ENCODE measurements at places on chromosomes 2 and 18. TPM values are rescaled to one million over a fixed set of nuclear protein-coding genes. Genes with fewer than 3 reads are reported as not detected.
A peak's percentile ranks its signal among the peaks of the same experiment; 100 is the strongest.

DNA sequence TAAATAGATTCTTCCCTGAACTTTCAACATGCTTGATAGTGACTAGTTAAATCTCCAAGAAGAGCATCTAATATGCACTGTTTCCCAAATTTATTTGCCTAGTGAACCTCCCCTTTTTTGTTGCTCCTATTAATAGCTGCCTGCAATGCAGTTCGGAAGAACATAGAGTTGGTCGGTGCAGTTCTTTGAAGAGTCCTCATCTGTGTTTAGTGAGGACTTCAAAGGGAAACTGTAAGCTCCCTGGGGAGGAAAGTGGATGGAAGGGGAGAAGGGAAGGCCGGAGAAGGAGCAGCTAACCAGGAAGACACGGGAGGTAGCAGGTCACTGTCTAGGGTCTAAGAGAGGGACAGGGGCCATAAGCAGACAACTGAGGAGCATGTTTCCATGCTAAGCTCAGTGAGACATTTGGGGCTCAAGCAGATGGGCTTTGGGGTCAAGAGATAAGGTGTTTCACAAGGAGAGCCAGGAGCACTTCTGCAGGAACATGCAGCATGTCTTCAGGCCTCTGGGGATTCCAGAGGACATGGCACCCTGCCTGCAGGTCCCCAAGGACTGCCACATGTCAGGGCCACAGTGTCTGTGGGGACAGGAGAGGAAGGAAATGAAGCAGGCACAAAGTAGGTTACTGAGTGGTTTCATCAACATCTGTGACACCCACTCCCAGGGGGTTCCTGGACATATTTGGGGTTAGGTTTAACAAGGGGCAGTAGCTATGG, 48.7 kb upstream of the ANXA4 start:
- DNase-seq: no peak

SMAD7 gene
- total RNA-seq: 23.3 TPM

CXCR4 gene
- 10.6 TPM for total RNA-seq

DNA sequence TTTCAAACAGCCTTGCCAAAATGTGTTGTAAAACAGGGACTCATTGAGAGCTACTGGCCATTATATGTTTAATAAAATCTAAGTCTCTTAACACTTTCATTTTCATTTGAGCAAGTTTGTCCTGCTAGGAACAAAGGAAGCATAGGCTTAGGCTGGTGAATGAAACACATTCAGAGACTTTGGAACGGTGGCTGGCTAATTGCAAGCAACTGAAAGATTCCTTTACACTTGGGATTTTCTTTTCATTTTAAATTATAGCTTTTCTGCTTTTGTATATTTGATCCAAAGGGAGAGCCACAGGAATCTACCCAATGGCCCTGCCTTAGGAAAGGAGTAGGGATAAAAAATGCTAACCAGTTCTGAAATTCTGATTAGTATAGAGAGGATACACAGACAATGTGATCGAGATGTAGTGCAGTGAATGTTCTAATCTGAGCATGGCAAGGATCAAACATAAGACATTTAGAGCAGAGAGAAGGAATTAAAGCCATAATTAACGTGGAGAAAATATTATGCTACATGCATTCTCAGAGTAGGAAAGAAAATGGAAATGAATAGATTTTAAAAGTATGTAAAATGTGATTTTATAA, 911.4 kb upstream of the SLC39A10 start:
- DNase-seq: no peak

CAMKMT gene
- 18.4 TPM for total RNA-seq

RGPD6 gene
- 63.3 TPM for total RNA-seq

- no peak for DNase-seq
Measured at GRCh38 chr2:139924070-139924469, 1143.9 kb upstream of the NXPH2 start.

DNA sequence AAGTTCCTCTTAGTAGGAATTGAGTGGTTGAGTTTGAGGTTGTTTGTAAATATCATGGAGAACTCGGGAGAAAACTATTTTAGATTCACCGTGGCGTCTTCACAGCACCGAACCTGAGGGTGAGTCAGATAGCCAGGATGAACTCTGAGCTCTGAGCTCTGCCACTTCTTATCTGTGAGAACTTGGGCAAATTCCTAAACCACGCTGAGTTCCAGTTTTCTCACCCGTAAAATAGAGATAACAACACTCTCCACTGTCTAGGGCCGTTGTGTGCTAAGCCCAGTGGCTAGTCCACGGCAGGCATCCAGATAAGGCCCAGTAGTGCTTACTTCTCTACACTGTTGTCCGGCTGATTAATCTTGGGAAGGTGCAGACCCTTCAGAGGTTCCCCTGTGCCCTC, 7.0 kb downstream of the KIF5C start:
- no peak for DNase-seq

ALPG gene
- total RNA-seq: not detected

DNA sequence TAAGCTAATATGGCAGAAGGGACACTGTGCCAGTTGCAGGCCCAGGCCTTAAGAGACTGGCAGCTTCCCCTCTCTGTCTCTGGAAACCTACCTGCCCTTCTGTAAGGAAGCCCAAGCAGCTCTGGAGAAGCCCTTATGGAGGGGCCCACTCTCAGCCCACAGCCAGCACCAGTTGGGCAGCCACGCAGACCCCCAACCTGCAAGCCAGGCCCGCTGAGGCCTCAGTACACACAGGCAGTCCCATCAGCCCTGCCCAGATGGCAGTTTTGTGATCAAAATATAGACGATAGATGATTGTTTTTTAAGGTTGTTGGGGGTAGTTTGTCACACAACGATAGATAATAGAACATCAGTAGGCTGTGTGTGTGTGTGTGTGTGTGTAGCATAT, 36.8 kb upstream of the ALPP start:
- no peak for DNase-seq

- DNase-seq: peak; percentile 63
Measured at GRCh38 chr18:62957885-62958472, 242.6 kb downstream of the PHLPP1 start.

GRCh38 chr2:72917138-72917876, at the start of gene EMX1:
Gene EMX1 (plus strand): TSS chr2:72917519. CDS start chr2:72917853, 334 bp downstream.
- DNase-seq: peak; percentile 82

CRYGD gene
- not detected for total RNA-seq

DNA sequence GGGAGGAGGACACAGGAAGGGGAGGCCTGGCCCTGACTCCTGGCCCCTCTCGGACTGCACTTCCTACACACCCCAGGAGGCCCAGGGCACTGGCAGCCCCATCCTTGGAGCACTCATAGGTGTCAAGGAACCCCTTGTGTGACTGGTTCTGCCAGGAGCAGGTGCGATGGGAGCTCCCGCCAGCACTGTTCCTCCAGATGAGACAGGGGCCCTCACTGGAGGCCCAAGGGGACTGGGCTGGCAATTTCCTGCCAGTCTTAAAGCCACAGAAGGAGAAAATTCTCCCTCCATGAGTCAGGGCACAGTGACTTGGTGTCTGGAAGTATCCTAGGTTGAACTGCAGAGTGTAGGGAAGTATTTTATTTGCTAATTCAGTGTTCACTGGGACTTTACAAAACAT, 42.8 kb upstream of the MAL start:
- no peak for DNase-seq

PLEKHA3 gene
- total RNA-seq: 6.5 TPM

DNA sequence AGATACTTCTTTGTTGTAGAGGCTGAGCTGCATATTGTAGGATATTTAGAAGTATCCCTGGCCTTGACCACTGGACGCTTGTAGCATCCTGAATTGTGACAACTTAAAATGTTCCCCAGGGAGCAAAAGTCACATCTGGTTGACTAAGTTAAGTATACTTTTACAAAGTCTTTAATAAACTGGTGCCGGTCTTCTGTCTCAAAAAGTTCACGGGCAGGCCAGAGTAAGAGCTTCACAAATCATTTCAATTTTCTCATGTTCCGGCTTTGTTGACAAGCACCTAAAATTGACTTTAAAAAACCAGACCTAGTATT, 18.4 kb downstream of the ATP8B1 start:
- DNase-seq: no peak

GRCh38 chr2:203301667-203302066, 26.5 kb upstream of the ABI2 start:
- no peak for DNase-seq

GRCh38 chr18:45664824-45665763, 49.8 kb downstream of the SLC14A2 start:
- peak; percentile 68 for DNase-seq

- no peak for DNase-seq
Measured at GRCh38 chr2:96685577-96686459, 43.3 kb downstream of the FER1L5 start.

GRCh38 chr18:57436965-57437333, 1.8 kb downstream of the ONECUT2 start:
- DNase-seq: no peak

DNA sequence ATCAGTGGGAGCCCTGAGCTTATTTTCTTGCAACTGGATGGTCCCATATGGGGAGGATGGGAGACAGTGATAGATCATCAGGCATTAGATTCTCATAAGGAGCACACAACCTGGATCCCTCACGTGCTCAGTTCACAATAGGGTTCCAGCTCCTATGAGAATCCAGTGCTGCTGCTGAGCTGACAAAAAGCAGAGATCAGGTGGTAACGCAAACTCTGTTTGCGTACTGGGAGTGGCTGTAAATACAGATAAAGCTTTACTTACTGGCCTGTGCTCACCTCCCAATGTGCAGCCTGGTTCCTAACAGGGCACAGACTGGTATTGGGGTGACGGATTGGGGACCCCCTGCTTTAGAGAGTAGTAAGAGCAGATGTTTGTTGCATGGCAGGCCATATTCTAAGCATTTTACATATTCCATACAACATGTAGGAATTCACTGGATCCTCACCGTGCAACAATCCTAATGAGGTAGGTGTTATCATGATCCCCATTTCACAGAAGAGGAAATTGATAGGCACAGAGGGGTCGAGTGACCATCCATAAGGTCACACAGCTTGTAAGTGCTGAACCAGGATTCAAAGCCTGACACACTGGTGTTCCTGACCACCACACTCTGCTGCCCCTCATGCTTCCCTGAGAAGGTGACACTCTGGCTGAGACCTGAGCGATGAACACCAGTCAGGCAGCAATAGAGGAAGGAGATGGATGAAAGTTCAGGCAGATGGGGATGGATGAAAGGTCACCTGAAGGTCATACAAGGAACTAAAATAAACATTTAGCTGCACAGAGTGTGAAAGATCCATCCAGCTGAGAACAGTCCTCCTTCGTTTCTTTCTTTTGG, 15.7 kb upstream of the MAT2A start:
- no peak for DNase-seq

DNA sequence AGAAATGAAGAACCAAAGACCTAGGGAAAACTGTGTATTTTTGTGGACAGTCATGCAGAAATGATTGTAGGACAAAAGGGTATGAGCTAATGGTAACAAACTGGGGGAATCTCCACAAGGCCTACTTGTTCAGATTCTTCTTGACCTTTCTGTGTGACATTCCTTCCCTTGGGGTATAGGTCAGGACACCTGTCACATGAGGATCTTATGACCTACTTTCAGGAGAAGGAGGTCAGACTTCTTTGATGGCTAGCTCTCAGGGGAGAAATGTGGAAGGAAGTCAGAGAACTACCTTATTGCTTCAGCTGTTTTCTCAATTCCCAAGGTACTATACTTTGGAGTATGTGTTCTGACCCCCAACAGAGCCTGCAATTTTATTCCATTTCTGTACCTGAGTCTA, 40.7 kb upstream of the TANK start:
- no peak for DNase-seq

DNA sequence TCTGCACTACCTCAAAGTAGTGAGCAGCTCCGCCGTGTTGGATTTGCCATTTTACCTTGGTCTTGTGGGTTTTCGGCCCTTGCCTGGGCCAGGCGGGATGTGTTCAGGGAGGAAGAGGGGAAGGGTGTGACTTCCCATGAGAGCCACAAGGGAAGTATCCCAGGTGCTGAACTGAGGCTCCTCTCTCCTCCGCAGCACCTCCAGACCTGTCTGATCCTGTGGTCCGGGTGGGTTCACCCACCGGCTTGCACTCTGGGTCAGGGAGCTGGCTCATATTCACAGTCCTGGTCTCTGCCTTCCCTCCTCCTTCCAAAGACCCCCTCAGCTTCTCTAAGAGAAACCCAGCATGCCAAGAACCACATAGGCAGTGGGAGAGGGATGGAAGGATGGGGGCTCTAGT, 235.8 kb downstream of the SEPTIN10 start:
- no peak for DNase-seq

PRKD3 gene
- total RNA-seq: 15.3 TPM

GRCh38 chr2:178804791-178805190, 2.4 kb downstream of the TTN start:
- no peak for DNase-seq

GRCh38 chr18:6132751-6133368, 237.5 kb upstream of the TMEM200C start:
- no peak for DNase-seq

- DNase-seq: no peak
Measured at GRCh38 chr2:179354739-179355537, 90.3 kb upstream of the SESTD1 start.

- DNase-seq: peak; percentile 84
Measured at GRCh38 chr18:55234366-55235093, 275.3 kb upstream of the CCDC68 start.

GRCh38 chr2:15038366-15039364, 406.1 kb downstream of the LRATD1 start:
- no peak for DNase-seq

Measured in body of pancreas (tissue), 4 donors.